Astrocyte (in vitro differentiated cells and primary cell): ENCODE measurements at places on chromosomes 3 and 15.
A peak's percentile ranks its signal among the peaks of the same experiment; 100 is the strongest.

DNA sequence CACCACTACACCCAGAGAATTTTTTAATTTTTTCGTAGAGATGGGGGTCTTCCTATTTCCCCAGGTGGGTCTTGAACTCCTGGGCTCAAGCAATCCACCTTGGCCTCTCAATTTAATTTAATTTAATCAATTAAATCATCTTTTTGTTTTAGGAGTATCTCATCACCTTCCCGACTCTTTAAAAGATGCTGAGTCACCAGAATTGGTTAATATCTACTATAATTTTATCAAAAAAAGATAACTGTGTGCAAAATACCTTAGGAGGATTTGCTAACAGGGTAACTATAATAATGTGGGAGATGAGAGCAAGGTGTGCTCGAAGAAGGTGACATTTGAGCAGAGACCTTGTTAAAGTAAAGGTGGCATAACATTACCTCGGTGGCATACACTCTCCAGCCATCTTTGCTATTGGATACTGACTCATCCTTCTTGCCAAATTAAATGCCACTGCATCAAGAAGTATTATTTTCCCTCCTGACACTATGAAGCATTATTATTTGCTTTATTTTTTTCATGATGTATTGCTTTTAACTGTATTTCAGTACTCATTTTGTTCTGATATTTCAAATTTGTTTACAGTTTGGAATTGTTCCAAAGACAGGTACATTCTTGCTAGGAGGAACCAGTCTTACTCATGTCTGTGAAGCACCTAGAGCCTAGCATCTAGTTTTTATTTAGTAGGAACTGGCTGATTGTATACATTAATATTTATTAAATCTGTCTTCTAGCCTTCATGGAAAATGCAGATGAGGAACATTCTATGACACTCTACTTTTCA is 200.7 kb downstream of the MBNL1 start:
- no peaks in the 10 kb centered on the region for H3K4me1 ChIP-seq
- H3K36me3 ChIP-seq: peaks cover 11% of the 10 kb centered on the region
- no peaks in the 10 kb centered on the region for H3K27me3 ChIP-seq
- no peak overlapping the region for H3K27ac ChIP-seq

GRCh38 chr15:99506399-99506798 is 59.4 kb upstream of the MEF2A start:
- DNase-seq: no peak
- H3K36me3 ChIP-seq: no peaks in the 10 kb centered on the region
- H3K4me1 ChIP-seq: peaks cover 19% of the 10 kb centered on the region
- no peak overlapping the region for H3K4me3 ChIP-seq

- no peak overlapping the region for H3K27ac ChIP-seq
- DNase-seq: no peak
- H3K4me3 ChIP-seq: no peak overlapping the region
- no peaks in the 10 kb centered on the region for H3K27me3 ChIP-seq
Measured at GRCh38 chr3:46082849-46083248, 55.6 kb upstream of the XCR1 start.

- H3K27ac ChIP-seq: no peak overlapping the region
- peak; percentile 70 for DNase-seq
- no peaks in the 10 kb centered on the region for H3K36me3 ChIP-seq
- no peaks in the 10 kb centered on the region for H3K27me3 ChIP-seq
Measured at GRCh38 chr3:29465836-29466235, 185.0 kb downstream of the RBMS3 start.

DNA sequence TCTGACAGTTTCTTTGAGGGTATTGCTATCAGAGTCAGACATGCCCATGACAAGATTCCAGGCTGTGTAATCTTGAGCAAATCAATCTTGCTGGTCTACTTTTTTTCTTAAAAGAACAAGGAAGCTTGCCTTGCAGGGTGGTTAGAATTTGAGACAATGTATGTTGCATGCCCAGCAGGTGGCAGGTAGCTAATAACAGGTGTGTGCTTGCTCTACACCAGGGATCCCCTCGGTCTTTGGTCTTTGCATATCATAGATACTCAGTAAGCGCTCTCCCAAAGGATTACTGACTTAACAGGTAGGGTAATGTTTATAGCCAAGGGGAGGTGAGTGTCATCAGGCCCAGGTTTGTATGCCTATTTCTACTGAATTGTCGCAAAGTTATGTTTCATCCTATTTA is 37.3 kb downstream of the CACNA1D start:
- peaks cover 3% of the 10 kb centered on the region for H3K27me3 ChIP-seq
- H3K27ac ChIP-seq: no peak overlapping the region
- no peaks in the 10 kb centered on the region for H3K4me1 ChIP-seq

DNA sequence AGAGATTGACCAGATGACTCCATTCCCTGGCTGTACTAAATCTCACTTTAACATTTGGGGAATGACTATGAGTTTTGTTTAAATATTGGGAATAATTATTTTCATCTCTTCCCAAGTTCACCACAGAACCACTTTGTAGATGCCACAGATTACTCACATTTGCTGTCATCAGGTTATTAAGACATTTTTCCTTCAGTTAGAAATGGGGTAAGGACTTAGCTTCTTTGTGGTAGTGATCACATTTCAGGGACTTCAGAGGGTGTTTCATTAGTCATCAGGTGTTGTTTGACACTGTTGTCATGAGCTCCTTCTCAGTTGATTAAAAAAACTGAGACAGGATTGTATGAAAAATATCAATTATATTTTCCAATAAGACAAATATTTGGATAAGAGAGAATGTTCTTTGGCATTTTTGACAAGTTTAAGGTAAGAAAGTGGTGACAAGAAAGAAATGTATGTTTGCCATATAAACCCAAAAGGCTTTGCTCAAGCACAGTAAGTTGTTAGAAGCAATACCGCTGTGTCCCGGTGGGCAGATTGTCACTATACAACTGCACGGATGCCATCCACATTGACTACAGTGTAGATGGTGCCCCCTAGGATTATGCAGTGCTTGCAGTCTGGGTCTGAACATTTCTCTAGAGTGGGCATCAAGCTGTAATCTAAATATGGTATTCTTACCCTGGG is 22.3 kb downstream of the FBXL2 start:
- no peaks in the 10 kb centered on the region for H3K27me3 ChIP-seq
- H3K4me3 ChIP-seq: peak overlapping the region; percentile 16
- peak; percentile 90 for DNase-seq
- no peaks in the 10 kb centered on the region for H3K36me3 ChIP-seq
- H3K4me1 ChIP-seq: peaks cover 14% of the 10 kb centered on the region
